Right renal pelvis (tissue), 4 donors: ENCODE measurements at places on chromosomes 7 and 10. TPM values are rescaled to one million over a fixed set of nuclear protein-coding genes. Genes with fewer than 3 reads are reported as not detected.

The LAMB1 gene
- 649 TPM for polyA plus RNA-seq

The FXYD4 gene
- polyA plus RNA-seq: not detected

The WNT2 gene
- polyA plus RNA-seq: 0.84 TPM

GRCh38 chr10:102230861-102231356 lies 4.8 kb downstream of the ELOVL3 start:
- DNase-seq: no peak

DNA sequence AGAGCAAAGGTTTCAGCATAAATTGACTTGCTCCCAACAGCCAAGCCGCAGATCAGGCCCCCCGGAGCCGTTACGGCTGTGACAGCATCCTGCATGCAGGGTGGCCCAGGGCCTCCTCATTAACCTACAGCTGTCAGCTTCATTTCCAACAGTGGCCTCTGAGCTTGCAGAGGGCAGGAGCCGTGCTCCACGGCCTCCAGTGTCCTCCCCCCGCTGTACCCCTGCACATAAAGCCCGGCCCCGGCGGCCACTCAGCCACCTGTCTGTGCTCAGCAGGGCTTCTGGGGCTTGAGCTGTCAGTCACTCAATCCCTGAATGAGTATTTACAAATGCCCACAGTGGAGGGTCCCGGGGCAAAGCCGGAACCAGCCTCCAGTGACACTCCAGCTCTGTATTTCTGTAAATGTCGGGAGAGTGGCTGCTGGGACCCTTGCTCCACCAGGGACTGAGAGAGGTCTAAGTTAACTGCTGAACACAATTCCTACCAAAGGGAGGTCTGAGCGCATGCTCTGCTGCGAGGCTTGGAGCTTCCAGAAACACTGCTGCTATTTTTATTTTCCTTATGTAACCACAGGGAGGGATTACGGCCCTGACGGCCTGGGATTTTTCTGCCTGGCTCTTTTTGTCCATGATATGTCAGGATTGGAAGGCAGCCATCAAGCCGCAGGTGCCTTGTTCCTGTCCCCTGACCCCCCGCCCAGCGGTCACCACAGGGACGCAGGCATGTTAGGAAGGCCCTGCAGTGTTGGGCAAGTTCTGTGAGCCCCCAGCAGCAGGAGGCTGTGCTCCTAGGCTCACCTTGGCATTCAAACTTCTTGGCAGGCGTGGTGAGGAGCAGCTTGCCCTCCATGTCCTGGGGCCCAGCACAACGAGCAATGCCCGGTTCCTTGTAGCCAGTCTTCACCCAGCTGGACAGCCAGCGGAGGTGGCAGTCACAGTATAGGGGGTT lies 165.0 kb downstream of the SLIT1 start:
- no peak for DNase-seq

DNA sequence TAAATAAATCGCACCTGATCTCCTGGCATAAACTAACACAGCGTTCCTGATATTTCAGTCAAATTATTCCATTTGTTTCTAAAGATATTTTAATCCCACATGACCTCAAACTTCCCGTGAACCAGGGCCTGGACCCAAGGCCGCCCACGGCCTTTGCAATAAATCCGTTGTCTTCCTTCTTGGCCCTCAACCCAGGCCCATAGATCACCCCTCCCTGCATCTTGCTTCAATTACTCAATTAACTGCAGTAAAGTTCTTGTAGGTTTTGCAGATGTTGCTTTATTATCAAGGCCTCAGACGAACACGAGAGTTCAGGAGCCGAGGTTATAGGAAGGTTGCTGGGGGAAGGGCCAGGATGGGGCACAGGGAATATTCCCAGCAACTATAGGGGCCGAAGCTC lies 249.4 kb downstream of the RAB11FIP2 start:
- no peak for DNase-seq

GRCh38 chr7:12812111-12812510 lies 124.7 kb downstream of the ARL4A start:
- no peak for DNase-seq

DNA sequence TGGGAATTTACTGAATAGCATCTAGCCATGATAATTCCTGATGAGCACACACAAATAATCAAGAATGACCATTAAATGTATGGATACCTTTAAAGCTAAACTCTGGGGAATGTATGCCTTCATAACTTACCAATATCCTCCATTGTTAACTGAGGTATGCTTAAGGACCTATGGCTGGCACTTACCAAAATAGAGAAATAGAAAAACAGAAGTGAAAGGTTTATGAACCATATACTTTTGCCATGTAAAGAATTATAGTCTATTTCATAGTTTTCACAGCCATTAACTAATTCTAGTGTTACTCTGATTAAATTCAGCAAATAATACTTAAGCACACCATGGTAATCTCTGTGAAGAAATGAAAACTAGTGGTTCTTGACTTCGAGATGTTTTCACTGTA lies 1360.6 kb upstream of the LRRTM3 start:
- no peak for DNase-seq

GRCh38 chr7:77702968-77703472 lies 6.8 kb downstream of the RSBN1L start:
- no peak for DNase-seq

- DNase-seq: no peak
Observed at GRCh38 chr10:104862-105565, 30.2 kb upstream of the ZMYND11 start.

DNA sequence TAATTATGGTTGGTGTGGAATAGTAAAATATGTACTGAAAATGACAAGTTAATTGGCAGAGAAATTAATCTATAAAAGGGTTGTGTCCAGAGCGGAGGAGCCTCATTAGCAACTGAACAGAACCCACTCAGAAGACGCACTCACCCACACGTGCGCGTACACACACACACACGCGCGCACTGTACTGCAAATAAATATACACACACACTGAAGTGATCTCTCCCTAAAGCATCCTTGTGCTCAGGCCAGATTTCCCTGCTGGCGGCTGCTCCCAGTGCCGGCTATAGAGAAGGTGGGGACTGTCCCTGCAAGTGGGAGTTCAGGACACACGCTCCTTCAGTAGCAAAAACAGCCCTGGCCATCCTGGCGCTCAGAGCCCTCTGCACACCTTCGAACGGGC lies 85.2 kb downstream of the CHST15 start:
- no peak for DNase-seq

DNA sequence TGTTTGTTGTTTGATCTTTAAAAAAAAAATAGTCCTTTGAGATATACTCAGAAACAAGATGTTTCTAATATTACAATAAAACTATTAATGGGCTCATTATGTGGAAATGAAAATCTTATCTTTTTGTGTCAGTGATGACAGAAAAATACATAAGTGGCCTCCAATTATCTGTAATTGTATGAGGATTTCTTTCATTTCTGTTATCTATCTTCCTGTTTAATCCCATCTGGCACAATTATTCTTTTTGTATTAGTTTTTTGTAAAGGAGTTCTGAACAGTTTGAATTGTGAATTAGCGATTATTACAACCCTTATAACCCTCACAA lies 270.8 kb downstream of the BBS9 start:
- no peak for DNase-seq
